ENCODE measurements at places on chromosomes 7 and 10.

- no peak for DNase-seq
These were observed 234.3 kb downstream of the SH2D4B start for GRCh38 chr10:80771902-80772555.

DNA sequence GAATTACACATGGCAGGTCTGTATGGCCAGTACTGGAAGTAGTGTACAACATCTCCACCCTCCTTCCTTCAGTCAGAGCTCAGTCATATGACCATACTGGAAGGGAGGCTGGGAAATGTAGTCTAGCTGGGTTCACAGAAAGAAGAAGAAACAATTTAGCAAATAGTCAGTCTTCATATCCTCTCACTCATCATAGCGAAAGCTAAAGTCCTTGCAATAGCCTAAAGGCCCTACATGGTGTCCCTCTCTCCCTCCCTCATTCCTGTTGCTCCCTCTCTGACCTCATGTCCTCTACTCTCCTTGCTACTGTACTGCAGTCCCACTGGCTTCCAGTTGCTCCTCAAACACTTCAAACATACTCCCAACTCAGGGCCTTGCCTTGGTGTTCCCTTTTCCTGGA is 4.3 kb upstream of the CALU start:
- DNase-seq: no peak

- no peak for DNase-seq
These were observed 52.8 kb upstream of the SEC61G start for GRCh38 chr7:54811846-54812254.

DNA sequence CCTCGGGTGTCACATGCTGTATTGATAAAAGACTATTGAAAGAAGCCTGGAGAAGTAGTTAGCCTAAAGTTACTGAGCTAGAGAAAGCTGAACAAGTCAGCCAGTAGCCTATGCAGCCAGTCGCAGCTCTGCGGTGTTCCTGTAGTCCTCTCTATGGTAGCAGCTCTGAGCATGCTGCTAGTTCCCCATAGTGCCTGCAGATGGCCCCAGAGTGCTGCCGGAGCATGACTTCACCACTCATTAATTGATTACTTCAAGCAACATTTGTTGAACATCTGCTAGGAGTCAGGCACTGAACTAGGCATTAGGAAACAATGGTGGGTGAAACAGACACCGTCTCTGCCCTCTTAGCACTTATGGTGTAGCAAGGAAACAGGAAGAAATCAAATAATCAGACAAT is 422.7 kb downstream of the SORCS3 start:
- DNase-seq: peak; percentile 1

GRCh38 chr7:50349963-50350944 is 45.7 kb downstream of the IKZF1 start:
- no peak for DNase-seq

DNA sequence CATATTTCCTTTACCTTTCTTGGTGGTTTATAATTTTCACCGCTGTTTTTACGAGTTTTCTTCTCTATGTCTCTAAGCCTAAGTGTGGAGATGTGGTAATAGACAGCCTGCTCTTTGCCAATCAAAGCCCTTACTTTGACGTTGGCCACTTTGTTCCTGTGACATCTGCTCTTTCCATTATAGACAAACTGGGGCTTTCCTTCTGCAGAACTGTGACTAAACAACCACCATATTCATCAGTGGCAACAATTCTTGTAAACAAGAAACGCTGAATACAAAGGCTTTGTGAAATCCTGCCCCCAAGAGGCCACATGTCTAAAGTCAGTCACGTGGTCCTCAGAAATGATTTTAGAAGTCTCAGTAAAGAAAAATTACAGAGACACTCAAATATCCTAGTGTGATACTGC is 59.6 kb upstream of the CAPZA2 start:
- peak; percentile 28 for DNase-seq

GRCh38 chr7:8204339-8205030 is 57.5 kb downstream of the ICA1 start:
- no peak for DNase-seq

- DNase-seq: no peak
These were observed 111.5 kb downstream of the FOXL3 start for GRCh38 chr7:401495-401894.

GRCh38 chr10:118239236-118239630 is 102.9 kb downstream of the FAM204A start:
- DNase-seq: no peak

DNA sequence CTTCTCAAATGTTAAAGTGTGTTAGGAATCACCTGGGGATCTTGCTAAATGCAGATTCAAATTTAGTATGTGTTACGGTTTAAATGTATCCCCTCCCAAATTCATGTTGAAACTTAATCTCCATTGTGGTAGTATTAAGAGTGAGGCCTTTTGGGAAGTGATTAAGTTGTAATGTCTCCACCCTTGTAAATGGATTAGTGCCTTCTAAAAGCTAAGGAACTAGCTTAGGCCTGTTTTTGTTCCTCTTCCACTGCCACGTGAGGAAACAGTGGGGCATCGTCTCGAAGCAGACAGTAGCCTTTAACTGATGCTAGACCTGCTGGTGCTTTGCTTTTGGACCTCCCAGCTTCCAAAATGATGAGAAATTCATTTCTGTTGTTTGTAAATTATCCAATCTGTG is 52.3 kb upstream of the SEMA3D start:
- no peak for DNase-seq

DNA sequence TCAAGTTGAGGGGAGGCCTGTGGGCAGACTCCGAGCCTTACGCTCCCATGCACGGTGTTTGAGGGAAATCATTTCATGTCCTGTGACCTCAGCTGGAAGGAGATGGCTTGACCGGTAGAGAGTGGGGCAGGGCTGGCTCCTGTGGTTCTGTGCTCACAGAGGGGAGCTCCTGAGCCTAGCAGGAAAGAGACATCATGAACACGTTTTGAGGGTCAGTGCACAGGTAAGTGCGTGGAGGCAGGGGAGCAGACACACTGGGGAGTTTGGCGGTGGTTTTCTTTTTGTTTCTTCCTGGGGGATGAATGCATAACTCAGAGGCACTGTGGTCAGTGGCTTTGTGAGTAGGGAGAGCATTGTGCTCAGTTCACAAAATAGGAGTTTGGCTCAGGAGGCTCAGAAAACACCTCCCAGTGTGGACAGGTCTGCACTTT is 22.5 kb downstream of the ADCY1 start:
- DNase-seq: no peak

DNA sequence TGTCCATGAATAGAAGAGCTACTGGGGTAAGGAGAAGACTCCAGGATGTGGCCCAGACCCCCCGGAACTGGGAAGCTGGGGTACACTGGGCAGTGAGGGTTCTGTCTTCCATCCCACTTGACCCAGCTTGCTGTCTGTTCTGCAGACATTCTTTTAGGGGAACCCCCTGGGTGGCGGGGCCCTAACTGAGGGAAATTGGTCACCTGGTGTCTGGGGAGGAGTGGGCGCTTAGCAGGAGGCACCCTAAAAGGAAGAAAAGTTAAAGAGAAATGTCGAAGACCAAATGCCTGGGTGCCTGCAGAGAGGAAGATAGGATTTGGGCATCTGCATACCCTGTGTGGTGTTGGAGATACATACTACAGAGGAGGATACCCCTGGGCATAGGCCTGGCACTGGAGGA is 1.0 kb downstream of the AP1S1 start:
- DNase-seq: no peak

GRCh38 chr10:3538656-3539531 is 246.1 kb downstream of the KLF6 start:
- peak; percentile 8 for DNase-seq

GRCh38 chr7:38189231-38189938 is 11.3 kb downstream of the STARD3NL start:
- DNase-seq: no peak

GRCh38 chr7:2143981-2144595 is 88.7 kb downstream of the MAD1L1 start:
- no peak for DNase-seq

DNA sequence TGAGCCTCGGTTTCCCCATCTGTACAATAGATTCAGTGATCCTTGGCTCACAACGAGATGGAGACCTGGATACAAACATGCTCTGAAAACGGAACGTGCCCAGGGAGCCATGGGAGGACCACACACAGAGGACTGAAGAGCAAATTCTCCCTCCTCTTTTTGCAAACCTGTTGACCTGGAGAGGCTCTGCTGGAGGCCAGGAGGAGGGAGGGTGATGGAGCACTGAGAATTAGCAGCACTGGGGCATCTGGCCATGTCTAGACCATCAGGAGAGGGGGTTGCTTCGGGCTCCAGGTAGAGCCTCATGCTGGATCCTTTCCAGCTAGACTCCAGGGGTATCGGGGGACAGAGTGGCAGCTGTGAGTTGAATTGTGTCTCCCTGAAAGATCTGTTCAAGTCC is 97.4 kb upstream of the GPR26 start:
- no peak for DNase-seq

DNA sequence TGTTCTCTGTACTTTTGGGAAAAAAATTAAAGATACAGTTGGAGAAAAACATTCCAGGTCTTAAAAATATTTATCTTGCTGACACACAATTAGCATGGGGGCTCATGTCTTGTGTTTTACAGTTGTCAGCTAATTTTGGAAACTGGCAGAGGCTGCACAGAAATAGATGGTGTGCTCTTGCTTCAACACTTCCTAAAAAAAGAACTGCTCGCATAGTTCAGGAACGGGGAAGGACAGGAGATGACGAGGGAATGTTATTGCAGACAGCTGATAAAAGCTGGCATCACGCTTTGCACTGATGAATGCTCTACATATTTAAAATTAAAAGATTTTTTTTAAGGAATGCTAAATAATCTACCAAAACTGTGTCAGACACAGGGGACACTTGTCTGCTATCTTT is 103.5 kb upstream of the CELF2 start:
- no peak for DNase-seq

GRCh38 chr7:26729150-26729775 is 135.1 kb downstream of the SKAP2 start:
- DNase-seq: no peak

- no peak for DNase-seq
These were observed 331.5 kb downstream of the PTEN start for GRCh38 chr10:88194961-88195367.

GRCh38 chr10:129028451-129028850 is 438.6 kb upstream of the MGMT start:
- no peak for DNase-seq

DNA sequence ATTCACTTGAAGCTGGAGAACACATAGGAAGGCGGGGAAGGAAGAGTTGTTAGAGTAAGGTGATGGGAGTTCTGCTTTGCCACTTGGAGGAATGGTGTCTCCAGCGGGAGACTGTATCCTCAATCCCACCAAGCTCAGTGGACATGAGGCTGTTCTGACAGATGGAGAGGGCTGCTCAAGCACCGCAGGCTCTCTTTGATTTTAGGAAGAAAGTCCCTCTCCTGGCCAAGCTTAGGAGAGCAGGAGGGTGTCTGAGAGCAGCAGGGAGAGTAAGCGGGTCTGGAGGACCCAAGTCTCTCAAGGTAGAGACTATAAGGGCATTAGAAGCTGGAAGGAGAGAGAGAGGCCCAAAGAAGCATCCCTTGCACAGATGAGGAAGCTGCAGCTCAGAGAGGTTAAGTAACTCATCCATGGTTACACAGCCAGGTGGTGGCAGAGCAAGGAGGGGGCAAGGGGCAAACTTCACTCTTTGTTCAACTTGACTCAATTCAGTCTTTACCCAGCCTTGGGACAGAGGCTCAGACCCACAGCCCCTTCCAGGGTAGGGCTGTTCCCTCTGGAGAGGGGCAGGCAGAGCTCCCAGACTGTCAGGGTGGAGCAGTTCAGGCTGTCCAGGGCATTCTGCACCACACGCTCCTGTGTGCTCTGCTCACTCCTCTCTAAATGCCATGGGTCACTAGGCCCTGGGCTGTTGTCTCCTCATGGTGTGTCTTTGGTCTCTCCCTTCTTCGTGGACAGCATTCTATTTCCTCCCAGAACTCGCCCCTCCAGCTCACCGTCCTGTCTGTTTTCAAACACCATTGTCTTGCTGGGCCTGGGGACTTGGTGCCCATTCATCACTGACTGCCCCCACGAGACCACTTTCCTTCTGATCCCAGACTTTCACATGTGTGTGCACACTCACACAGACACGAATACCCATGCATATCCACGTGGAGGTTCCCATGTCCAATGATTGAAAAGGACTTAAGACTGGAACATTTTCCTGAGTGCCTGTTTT is 8.9 kb downstream of the CHAT start:
- DNase-seq: no peak

GRCh38 chr10:120729547-120729946 is 121.6 kb upstream of the WDR11 start:
- no peak for DNase-seq

DNA sequence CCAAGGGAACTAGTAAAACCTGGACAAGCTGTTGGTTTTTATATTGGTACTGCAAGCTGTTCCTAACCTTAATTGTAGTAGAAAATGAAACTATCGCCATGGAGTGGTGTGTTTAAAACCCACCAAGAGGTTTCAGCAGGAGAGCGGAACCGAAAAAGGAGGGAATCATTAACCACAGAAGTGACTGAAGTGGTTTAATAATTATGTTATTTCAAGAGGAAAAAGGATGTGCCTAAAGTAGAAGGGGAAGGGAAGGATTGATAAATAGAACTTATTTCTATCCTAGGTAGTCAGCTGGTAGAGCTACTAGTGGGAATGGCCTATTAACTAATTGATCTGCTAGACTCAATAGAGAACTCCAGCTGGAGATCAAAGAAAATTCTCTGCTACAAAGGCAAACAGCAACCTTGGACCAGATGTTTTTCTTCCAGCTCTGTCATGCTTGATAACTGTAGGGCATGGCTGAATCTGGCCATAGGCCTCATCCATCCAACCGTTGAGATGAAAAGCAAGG is 91.8 kb downstream of the BAMBI start:
- no peak for DNase-seq

DNA sequence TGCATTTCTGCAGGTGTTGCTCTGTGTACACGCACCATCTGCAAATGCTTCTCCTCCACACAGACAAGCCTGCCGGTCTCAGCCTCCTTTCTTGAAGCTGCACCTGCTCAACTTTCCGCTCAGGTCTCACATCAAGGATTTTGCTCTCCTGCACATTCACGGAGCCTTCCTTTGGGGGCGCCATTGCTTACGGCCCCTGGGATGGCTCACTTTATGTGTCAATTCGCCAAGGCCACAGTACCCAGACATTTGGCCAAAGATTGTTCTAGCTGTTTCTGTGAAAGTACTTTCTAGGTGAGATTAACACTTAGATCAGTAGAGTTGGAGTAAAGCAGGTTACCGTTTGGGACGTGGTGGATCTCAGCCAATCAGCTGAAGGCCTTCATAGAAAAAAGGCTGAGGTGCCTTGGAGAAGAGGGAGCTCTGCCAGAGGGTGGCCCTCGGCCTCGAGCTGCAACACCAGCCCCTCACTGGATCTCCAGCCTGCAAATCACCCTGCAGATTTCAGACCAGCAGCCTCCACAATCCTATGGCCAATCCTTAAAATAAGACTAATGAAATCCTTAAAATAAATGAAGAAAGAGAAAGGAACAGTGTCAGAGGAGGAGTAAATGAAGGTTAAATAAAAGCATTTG is 39.9 kb upstream of the PPP2R2D start:
- DNase-seq: no peak
